ENCODE measurements at places on chromosomes 3 and 15. TPM values are rescaled to one million over a fixed set of nuclear protein-coding genes. Genes with fewer than 3 reads are reported as not detected.

Gene CGNL1
- 0.43 TPM for total RNA-seq

DNA sequence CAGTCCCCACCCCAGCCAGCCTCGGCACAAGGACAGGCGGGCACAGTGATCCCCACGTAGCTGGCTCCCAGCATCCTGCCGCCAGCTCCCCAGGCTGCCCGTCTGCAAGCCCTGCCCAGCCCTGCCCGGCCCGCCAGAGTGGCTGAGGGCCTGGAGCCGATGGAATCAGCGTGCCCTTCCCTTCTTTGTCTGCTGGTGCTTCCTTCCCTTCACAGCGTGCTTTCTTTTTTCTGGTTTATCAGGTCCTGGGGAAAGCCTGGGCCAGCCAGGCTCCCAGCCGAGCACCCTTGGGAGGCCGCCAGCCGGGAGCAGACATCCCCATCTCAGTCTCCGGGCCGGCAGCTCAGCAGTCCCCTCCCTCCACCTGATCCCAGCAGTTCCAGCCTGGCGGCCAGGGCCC lies 54.7 kb upstream of the SMAD6 start:
- no peak for DNase-seq

GRCh38 chr3:149276619-149277018 lies 55.0 kb upstream of the CP start:
- DNase-seq, result no peak

Gene TEX9
- 9.5 TPM for total RNA-seq

Gene CCR2
- total RNA-seq, result not detected

GRCh38 chr3:57892423-57892822 lies 115.8 kb upstream of the FLNB start:
- no peak for DNase-seq

Gene NOX5
- not detected for total RNA-seq

DNA sequence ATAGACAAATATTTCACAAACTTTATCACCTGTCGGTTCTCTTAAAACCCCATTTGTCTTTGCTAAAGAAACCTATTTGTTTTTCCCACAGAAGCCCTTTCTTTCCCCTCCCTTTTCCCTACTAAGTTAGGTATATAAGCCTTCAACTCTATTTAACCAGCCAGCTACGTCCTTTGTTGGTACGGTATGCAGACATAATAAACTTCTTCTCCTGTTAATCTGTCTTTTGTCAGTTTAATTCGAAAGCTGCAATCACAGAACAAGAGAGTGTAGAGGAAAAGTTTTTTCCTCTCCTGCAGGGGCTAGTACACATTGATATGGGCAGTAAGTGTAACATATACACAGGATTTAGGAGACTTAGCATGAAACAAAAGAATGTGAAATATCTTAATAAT lies 21.9 kb upstream of the C15orf39 start:
- DNase-seq, result no peak

GRCh38 chr3:168342946-168343850 lies 247.5 kb upstream of the GOLIM4 start:
- DNase-seq, result no peak

DNA sequence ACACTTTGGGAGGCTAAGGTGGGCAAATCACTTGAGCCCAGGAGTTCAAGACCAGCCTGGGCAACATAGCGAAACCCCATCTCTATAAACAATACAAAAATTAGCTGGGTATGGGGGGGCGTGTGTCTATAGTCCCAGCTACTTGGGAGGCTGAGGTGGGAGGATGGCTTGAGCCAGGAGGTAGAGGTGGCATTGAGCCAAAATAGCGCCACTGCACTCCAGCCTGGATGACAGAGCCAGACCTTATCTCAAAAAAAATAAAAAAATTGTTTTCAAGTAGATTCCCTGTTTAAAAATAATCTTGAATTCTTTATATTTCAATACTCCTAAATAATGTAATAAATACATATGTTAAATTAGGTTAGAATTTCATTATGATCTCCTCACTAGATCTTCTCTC lies 9.8 kb downstream of the HMCES start:
- no peak for DNase-seq

DNA sequence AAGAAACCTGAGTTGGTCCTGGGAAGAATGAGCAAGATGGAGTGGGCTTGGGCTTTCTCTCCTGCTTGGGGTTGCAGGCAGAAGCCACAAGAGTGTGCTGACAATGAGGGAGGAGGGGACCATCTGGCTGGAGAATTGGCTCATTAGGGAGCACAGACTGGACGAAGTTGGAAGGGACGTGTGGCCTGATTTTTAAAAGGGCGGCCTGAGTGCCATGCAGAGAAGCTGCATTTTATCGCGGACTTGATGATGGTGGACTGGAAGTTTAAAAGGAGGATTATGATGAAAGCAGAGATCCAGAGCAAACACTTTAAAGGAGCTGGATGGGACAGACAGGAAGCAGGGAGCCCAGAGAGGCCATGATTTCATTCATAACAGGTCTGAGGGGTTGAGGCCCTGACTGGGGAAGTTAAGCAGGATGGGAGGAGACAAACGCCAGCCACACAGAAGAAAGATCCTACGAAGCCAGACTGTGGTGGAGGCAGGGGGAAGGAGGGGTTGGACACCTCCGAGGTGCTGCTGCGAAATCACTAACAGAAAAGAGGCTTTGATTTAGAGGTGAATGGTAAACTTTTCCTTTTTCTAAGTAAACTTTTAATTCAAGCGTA lies 23.6 kb downstream of the TLNRD1 start:
- no peak for DNase-seq

Gene FBXL2
- total RNA-seq, result 3.0 TPM

DNA sequence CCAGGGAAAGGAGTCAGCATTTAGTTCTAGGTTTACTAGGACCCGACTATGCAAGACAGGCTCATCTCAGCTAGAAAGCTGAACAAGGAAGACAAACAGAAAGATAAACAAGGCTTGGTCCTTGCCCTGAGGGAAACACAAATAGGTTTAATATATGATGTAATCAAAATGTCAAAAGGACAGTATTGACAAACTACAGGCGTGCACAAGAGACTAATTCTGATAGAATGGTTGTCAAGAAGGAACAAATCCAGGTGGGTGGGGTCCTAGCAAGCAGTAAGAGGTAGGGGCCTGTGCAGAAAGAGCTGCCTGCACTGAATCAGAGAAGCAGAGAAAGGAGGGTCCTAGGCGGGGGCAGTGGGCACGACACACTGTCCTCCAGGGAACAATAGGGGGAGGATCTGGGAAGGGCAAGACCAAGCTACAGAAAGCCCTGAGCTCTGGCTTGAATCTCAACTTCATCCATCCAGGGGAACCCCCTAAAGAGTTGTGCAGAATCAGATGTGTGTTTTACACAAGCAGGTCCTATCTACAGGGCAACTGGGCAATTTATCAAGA lies 23.4 kb downstream of the RFTN1 start:
- no peak for DNase-seq

Gene PLS1
- 9.5 TPM for total RNA-seq

Gene SKOR1
- not detected for total RNA-seq

GRCh38 chr15:38699633-38700230 lies 135.1 kb upstream of the RASGRP1 start:
- peak; percentile 67 for DNase-seq

Gene NPAP1
- not detected for total RNA-seq

- no peak for DNase-seq
These were observed 6.9 kb downstream of the CP start for GRCh38 chr3:149214702-149215101.

Gene RHOV
- 0.41 TPM for total RNA-seq
